ENCODE measurements at places on chromosomes 4 and X.

DNA sequence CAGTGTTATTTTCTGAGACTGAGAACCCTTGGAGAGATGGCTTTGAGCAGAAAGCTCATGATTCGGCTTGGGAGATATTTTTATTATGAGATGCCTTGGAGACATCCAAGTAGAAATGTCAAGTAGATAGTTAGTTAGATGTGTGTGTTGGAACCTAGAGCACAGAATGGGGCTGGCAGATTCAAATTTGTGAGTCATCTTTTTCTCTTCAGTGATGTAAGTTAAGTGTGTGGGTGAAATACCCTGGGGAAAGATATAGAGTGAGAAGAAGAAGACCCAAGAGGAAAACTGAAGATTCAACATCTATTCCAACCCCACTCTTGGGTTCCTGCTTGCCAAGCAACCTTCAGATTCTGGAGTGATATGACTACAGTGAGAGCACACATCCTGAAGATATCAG is 580.8 kb upstream of the AMOT start:
- no peak for DNase-seq

GRCh38 chr4:52822583-52822971 is 39.5 kb upstream of the RASL11B start:
- DNase-seq, result no peak

DNA sequence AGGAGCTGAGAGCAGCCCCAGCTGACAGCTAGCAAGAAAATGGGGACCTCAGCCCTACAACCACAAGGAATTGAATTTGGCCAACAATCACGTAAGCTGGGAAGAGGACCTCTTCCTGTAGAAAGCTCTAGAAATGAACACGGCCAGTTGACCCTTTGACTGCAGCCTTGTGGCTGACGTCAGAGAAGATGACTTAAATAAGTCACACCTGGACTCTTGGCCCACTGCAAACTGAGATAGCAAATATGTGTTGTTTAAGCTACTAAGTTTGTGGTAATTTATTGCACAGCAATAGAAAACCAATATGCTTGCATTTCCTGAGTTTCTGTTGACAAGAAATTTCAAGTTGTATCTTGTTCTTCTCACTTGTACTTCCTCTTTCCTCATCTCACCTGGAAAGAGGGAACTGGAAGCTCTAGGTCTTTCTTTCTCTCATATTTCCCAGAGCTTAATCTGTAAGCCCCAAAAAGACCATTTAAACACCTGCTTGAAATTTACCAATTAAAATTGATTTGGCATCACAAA is 18.8 kb downstream of the PRKG2 start:
- DNase-seq, result no peak

DNA sequence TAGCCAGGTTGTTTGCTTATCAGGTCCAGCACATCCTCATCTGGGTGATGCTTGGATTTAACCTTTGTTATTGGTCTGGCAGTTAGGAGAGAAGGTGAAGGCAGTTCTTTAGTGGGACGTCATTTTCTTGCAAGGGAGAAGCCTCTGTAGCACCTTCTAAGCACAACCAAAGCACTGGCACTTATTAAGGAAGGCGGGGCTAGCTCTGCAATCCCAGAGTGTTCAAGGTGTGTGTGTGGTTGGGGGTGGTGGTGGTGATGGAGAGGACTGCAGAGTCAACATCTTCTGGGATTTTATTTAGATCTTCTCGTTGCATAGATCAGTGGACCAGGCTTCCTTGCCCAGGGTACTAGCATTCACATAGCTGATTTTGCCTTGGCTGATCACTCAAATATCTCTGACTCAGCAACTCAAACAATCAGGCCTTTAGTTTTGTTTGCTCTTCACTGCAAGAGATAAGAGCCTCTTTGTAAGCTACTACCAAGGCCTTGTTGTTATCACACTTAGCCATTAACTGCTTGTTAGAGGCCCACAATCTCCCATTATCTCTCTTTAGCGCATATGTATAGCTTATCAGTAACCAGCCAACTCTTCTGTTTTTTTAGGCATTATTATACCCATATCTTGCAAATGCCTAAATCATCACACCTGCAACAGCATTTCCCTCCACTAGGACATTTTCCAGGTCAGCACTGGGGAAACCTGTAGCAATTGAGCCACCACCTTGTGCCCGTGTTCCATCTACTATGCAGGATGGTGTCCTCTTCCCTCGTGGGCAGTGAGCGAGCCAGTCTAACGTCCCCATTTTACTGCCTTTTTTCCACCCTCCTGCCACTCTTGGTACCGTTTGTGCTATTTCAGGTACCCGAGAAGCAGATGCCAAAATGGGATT is 36.5 kb upstream of the LINC00632 start:
- no peak for DNase-seq

GRCh38 chrX:30282527-30282926 is 26.7 kb downstream of the NR0B1 start:
- no peak for DNase-seq

All from breast epithelium (tissue), 4 donors.